ENCODE measurements at places on chromosomes 5 and 9.

DNA sequence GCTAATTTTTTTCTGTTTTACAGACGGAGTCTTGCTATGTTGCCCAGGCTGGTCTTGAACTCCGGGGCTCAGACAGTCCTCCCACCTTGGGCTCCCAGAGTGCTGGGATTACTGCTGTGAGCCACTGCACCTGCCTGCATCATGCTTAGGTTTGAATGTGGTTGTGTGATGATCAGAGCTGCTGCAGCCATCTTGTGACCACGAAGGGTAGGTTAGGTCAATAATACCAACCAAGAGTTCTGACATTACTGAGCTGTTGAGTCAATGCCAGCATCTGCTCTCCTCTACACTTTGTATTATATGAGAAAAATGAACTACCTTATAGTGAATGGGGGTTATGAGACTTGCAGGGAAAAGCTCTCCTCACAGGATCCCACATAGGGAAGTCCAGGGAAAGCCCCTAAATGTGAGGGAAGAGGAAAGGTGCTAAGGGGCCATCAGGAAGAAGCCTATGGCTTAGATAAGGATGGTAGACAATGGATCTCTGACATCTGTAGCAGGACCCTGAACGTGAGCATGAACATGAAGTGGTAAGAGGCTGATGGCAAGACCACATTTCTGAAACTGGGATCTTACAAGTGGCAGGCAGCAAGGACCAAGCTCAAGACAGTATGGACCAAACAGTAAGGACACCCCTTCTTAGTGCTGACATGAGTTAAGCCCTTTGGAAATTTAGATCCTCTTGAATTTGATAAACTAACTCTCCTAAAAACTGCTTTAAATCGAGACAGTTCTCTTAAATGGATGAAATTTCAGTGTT lies 75.7 kb upstream of the ZNF169 start:
- no peak for DNase-seq

DNA sequence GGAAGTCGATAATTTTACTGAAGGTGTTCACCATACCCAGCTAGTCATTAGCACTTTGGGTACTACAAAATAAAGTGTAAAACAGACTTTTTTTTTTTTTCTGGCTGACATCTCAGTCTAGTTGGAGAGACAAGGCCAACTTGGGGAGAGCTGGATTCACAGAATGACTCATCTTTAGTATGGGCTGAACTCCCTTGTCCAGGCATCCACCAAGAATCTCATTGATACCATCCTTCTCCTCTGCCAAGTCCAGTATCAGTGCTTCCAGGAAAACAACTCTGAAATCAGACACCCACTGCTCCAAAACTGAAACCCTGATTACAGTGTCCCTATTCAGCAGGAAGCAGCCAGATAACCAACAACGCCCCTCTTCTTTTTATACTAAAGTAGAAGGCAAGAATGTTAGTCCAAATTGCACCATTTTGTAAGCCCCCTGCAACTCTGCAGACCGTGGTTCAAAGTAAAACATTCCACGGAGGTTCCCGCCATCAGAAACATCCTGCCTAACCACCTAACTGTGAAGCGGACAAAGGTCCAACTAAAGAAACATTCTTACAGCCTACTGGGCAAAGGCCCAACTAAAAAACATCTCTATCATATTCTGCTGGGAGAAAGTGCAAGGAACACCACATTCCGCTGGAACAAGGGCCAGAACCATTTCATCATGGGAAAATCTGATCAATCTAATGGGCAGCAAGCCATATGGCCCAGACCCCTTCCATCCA lies 728.2 kb downstream of the BRINP1 start:
- DNase-seq: no peak

DNA sequence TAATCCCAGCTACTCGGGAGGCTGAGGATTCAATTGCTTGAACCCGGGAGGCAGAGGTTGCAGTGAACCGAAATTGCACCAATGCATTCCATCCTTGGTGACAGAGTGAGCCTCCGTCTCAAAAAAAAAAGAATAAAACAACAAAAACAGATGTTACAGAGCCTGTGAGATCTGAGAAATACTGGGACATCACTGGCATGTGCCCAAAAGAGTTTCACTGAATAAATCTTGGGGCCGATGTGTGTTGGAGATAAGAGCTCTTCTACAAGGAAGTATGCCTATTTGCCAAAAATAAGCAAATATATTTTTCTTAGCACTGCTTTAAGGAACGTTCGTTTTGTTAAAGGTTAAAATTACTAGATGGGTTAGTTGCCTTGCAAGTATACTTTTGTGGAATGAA lies 55.1 kb downstream of the KIAA1958 start:
- DNase-seq: no peak

GRCh38 chr5:165325221-165325620 lies 1819.8 kb downstream of the MAT2B start:
- no peak for DNase-seq

DNA sequence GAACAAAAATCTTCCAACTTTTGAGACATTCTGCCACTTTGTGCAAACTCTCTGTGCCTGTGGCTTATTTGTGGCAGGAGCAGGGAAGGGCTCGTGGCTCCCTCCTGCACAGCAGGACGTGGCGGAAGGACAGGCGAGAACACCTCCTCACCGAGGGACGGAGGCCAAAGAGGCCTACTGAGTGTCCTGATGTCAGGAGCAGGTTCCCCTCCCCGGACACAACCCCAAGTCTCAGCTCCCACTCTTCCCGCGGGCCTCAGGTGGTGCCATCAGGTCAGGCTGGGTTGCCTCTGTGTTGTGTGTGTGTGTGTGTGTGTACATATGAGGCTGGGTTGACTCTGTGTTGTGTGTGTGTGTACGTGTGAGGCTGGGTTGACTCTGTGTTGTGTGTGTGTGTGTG lies 136.8 kb upstream of the LPCAT1 start:
- peak; percentile 10 for DNase-seq

DNA sequence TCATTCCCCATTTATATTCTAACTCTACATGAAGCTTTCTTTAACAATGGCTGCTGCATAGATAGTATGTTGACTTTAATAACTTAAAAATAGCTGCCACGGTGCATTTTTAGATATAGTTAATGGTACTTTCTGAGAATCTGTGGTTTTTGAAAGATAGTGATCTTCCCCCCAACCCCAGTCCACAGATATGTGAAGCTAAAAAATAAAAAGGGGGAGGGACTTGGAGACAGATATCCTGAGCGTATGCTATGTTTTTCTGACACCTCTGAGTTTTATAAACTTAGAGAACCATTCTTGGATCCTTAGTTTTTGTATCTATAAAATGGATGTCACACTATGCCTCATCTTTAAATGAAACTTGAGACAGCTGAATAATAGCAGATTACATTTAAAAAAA lies 120.5 kb downstream of the SNX18 start:
- DNase-seq: no peak

DNA sequence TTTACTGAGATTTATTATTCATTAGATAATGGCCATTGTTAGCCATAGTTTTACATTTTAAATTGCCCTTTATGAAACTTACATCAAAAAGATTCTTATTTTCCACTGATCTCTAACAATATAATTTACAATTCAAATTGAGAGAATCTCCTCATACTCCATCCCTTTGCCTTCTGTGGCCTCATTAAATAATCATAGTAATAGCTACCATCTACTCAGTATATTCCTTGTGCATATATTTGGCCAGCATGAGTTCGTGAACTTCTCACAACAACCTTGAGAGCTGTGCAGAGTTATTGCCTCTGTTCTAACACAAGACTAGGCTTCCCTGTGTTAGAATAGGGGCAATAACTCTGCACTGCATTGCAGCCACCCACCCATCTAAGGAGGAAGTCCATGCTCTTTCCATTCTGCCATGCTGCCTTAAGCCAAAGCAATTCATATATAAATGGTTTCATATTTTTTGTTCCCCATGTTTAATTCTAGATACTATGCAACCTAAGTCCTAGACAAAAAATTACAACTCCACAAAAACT lies 99.1 kb downstream of the ADAMTSL1 start:
- no peak for DNase-seq

- DNase-seq: no peak
Measured at GRCh38 chr5:59346514-59346913, 547.0 kb downstream of the PDE4D start.

GRCh38 chr5:89280103-89281037 lies 397.4 kb upstream of the MEF2C start:
- DNase-seq: peak; percentile 10

DNA sequence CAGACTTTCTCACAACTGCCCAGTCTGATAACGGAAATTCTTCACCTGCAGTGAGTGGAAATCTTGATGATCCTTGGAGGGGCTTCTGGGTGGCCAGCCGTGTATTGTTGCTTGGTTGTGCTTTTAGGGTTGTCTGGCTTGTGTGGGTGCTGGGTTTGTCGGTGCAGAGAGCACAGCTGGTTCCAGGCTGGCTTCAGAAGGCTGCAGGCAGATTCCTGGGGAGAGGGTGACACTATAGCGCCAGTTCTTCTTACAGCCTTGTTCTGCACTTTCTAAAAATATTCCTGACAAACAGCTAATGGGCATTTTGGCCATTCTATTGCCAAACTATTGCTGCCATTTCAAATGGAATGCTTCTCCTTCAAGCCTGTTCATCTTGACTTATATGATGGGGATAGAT lies 99.3 kb downstream of the PDZD2 start:
- DNase-seq: no peak

- DNase-seq: no peak
Measured at GRCh38 chr9:7172154-7173115, 414.7 kb downstream of the KDM4C start.

DNA sequence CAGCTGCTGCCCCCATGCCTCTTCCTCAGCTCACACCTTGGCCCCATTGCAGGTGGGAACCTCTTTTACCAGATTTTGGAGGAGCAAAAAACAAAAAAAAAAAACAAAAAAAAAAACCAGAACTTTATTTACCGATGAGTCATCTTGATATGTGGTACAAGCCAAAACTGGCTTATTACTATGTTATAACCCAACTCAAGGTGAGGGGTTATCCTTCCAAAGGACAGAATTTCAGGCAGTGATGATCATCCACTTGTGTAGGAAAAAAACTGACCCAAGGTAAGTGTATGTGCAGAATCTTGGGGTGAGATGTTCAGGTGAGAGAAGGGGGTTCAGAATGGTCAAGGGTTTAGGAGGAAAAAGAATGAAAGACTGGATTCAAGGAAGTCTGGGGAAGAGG lies 142.6 kb upstream of the FST start:
- DNase-seq: no peak

DNA sequence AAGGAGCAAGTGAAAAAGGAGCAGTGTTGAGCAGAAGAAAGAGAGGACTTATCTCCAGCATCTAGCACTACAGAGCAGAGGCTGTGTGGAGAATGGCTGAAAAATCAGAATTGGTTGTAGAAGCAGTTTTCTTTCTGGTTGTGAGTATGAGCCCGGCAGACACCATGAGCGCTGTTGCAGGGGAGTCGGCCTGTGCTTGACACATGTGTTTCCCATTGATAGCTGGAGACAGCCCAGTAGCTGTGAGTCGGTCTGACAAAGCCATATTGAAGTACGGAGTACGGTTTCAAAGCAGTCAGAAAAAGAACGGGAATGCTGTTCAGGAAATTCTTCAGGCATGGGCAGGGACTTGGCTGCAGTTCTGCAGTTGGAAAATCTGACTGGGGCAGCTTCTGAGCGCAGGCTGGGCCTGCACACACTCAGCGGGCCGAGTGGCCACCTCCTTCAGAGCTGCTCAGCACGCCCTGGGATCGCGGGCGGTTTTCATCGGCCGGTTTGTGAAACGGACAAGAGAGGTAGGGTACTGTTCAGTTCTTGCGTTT lies at the start of gene SGCD:
TSS of gene SGCD (plus strand) at position 447 of the 542 bp plus-strand sequence.
- DNase-seq: no peak

GRCh38 chr9:115250621-115251032 lies 132.7 kb upstream of the TNC start:
- DNase-seq: no peak

DNA sequence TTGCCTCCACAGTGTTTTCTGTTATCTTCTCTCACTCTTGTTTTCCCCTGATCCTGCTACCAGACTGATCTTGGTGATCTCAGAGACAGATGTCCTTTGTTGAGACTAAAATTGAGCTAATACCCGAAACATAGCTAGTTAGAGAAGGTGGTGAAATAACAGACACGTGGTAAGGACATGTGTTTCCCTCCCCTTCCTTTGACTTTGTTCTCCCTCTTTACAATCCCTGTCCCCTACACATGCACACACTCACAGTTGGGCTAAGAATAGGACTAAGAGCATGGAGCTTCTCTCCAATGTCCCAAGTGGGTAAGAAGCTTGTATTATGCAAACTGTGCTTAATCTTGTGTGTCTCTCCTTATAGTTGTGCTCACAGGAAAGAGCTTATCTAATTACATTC lies 1603.0 kb upstream of the C9orf72 start:
- no peak for DNase-seq

- no peak for DNase-seq
Measured at GRCh38 chr9:109499631-109500410, 1.7 kb upstream of the PTPN3 start.

DNA sequence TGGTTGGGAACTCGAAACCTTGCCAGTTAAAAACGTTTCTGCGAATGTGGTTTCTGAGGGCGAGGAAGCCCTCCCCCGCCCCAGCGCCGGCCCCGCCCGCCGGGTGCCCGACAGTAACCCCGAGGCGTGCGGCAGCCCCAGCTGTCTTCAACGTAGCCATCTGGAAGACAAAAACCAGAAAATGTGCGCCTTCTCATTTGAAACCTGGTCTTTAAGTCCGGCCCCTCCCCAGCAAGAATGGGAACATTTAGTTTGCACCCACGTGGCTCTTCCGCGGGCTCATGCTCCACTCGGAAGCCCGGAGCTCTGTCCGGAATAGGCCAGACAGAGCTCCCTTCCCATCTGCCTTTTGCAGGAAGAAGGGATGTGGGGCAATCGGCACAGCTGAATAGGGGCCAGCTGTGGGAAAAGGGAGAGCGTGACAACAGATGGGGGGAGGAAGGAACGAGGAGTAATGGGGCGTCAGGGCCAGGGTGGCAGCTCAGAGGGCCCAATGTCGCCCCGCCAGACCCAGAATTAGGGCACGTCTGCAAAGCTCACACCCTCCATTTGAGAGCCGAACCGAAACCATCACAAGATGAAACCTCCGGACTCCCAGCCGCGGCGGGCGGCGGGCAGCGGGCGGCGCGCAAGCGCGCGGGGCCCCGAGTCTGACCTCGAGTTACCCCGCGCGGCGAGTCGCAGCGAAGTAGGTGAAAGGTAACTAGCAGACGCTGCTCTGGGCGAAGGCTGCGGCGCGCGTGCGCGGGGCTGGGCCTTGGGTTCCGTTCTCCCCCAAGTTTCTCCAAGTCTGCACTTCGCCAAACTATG lies 63.4 kb upstream of the ABCA1 start:
- DNase-seq: peak; percentile 74

DNA sequence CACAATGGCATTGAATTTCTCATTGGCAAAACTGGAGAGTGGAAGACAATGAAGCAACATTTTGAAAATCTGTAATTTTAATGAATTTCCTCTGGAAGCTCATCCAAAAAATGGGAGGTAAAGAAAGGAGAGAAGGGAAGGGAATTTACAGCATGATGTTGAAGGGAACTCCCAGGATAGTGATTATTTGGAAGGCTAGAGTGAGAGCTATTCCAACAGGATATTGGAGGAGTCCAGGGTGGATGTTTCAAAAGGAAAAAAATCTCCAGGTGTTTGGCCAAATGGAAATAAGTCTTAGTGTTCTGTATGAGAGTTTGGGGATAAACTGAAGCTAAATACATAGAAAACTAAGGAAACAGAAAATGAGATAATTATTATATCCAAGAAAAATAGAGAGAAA lies 106.2 kb downstream of the IZUMO3 start:
- no peak for DNase-seq

- DNase-seq: no peak
Measured at GRCh38 chr9:80881940-80882339, 807.4 kb downstream of the TLE1 start.

- DNase-seq: no peak
Measured at GRCh38 chr9:134055981-134056461, 11.8 kb downstream of the BRD3 start.

- DNase-seq: no peak
Measured at GRCh38 chr9:76756941-76757673, 7.1 kb upstream of the PCA3 start.

Data from GM20000 (cell line).